ENCODE measurements at places on chromosomes 6 and 20. TPM values are rescaled to one million over a fixed set of nuclear protein-coding genes. Genes with fewer than 3 reads are reported as not detected.
A peak's percentile ranks its signal among the peaks of the same experiment; 100 is the strongest.

DNA sequence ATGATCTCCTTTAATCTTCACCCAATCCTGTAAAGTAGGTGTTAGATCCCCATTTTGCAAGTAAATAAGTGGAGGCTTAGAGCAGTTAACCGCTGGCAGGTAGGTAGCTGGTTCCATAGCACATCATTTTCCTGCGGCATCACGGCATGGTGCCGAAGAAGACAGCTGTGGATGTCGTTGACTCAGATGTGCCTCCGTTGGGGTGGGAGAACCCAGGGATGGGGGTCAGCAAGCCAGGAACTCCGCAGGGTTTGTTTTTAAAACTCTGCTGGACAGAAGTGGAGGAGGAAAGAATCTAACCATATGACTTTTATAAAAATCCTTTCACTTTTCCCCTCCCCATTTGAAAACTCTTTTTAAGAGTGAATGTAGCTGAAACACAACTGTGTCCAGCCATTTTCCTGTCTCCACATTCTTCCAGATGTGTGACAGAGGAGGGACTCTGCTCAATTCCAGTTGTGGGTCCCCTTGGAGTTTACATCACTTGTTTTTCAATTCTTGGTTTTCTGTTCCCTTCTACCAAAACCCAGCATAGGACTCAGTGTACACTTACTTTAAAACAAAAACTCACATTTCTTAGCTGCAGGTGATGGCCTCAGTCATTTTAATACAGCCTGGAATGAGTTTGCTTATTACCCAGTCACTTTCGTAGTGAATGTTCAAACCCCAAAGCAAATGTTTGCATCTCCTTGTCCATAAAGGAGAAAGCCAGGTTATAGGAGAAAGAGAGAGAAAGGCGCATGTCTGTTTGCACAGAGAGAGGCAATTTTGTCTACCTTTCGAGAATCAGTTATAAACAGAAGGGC is 27.6 kb upstream of the PI16 start:
- DNase-seq = no peak

GRCh38 chr6:128233531-128233930 is 286.9 kb downstream of the PTPRK start:
- no peak for DNase-seq

DNA sequence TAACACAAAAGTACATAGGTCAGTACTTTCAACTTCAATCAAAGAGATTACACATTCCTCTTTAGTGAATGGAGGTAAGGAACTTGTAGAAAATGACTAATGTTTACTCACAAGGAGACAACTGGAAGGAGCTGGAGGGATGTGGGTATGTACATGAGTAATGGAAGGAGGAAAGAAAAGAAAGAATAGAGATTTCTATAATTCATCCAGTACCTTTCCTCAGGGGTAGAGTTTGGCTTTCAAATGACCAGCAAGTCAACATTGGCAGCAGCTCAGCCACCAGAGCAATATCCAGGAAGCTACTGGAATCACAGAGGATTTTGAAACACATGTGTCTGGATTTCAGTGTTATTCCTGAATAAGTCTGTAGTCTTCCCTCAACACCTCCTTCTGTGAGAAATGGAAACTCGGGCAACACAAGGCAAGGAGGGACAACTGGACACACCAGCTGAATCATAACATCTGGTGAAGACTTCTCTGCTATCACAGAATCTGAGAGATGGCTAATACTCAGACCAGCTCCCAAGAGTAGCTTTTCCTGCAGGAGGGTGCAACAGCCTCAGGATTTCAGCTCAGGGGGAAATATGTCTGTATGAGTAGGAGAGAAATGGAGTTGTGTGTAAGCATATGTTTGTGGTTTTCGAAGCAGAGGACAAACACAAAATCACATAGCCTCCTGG is 98.8 kb downstream of the HAO1 start:
- peak; percentile 80 for DNase-seq

GRCh38 chr6:14239097-14239496 is 121.5 kb downstream of the CD83 start:
- no peak for DNase-seq

GRCh38 chr6:149508485-149508884 is 23.7 kb upstream of the ZC3H12D start:
- DNase-seq = no peak

GRCh38 chr6:154705471-154706113 is 27.6 kb upstream of the SCAF8 start:
- DNase-seq = no peak

PRRT1 gene
- 0.37 TPM for total RNA-seq

METTL24 gene
- not detected for total RNA-seq

Measured in foreskin keratinocyte (primary cell).